ENCODE measurements at places on chromosomes 5 and 9. TPM values are rescaled to one million over a fixed set of nuclear protein-coding genes. Genes with fewer than 3 reads are reported as not detected.

Gene TMC1
- total RNA-seq: not detected

GRCh38 chr9:83410701-83411100 lies 127.5 kb downstream of the FRMD3 start:
- H3K27ac ChIP-seq: no peak overlapping the region
- H3K36me3 ChIP-seq: no peaks in the 10 kb centered on the region
- H3K27me3 ChIP-seq: no peaks in the 10 kb centered on the region
- H3K4me1 ChIP-seq: no peaks in the 10 kb centered on the region
- no peak overlapping the region for H3K4me3 ChIP-seq

DNA sequence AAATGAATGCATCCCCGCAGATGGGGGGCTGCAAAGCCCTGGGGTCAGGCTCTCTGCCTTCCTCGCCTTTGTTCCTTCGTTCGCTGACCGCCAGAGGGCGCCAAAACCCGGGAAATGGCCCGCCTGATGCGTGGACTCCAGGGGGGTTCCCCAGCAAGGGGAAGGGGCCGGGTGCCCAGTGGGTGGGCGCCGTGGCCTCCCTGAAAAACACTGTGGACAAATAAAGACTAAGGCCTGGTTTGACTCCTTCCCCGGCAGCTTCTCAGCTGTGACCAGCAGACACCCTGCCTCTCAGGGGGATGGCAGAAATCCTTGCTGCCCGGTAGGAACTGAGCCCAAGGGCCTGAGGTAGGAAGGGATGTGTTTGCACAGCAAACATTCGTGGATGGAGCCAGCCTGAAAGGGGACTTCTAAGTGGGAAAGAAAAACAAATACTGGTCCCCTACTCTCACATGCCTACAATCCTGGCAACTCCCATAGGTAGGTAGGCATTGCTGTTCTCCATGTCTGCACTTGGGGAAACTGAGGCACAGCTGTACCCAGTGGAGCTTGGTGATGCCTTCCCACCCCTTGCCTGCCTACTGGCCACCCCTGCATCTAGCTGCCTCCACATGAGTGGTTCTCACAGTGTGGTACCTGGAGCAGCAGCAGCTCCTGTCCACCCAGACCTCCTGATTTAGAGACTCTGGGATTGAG lies 57.7 kb downstream of the DUSP1 start:
- no peak overlapping the region for H3K4me3 ChIP-seq
- H3K36me3 ChIP-seq: no peaks in the 10 kb centered on the region
- H3K4me1 ChIP-seq: no peaks in the 10 kb centered on the region
- H3K27ac ChIP-seq: no peak overlapping the region
- no peaks in the 10 kb centered on the region for H3K27me3 ChIP-seq

DNA sequence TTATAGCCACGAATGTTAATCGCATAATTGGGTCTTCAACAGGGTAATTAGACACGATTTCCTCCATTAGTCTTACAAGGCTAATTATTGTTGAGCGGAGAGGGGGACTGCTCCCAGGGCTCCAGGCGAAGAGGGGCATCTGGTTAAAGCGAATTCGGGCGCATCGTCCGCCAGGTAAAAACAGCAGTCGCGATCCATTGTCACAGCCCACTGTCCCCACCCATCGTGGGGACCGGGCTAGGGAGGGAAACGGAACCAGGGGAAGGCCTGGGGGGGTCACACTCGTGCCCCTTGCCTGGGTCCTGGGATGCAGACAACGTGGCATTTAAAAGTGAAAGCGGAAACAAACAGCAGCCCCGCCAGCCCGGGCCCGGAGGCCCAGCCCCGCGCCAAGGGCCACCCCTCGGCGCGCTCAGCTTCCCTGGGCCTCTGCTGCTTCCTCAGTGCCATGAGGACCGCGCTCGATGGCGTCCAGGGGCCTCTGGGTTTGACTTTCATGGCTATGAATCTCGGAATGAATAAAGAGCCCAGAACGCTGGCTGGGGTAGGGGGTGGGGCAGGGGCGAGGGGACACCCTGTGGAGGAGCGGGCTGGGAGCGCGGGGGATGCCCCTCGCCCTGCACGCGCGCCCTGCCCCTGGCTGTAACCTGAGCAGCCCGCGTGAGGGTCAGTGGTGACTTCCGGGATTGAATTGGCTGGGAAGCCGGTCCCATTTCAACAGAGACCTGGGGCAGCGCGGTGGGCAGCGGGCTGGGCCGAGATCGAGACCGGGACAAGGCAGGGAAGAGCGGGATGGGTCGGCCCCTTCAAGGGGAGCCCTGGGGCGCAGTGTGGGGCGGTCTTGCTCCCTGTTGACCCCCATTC lies 99.9 kb downstream of the GTF3C4 start:
- peak overlapping the region; percentile 76 for H3K4me3 ChIP-seq
- peak overlapping the region; percentile 90 for H3K27ac ChIP-seq
- peak; percentile 56 for DNase-seq

DNA sequence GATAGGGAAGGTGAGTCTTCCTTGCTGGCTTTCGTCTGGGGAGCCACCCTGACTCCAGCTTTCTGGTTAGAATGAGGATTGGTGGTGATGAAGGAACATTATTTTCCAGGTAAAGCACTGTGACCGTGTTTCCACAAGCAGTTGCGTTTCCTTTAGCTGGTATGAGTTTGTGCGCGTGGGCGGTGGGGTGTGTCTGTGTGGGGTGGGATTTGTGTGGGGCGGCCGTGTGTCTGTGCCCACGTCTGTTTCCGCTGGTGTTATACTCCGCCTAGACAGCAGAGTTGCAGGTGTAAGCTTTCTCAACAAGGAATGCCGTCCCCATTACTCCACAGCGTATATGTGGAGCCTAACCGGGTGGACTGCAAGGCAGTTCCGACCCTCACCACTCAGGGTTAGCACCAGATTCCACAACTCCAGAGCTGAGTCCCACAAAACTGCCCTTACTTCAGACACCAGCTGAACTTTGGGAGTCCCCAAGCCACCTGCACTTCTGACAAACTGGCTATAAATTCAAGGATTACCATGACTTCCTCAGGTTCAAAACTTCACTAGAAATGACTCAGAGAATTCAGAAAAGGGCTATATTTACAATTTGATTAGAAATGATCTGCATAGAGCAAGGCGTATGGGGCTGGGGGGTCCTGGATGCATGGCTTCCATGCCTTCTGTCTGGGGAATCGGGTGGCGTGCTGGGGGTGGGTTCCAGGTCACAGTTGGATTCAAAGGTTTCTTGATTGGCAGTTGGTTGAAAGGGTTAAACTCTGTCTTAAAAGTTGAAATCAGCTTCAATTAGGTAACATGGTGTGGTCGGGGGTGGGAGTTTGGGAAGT lies 29.8 kb downstream of the PROP1 start:
- no peak for DNase-seq
- no peaks in the 10 kb centered on the region for H3K4me1 ChIP-seq
- H3K27me3 ChIP-seq: no peaks in the 10 kb centered on the region
- no peak overlapping the region for H3K4me3 ChIP-seq
- no peak overlapping the region for H3K27ac ChIP-seq
- H3K36me3 ChIP-seq: no peaks in the 10 kb centered on the region

GRCh38 chr9:14671377-14671776 lies 21.9 kb downstream of the ZDHHC21 start:
- no peaks in the 10 kb centered on the region for H3K4me1 ChIP-seq
- DNase-seq: no peak
- no peaks in the 10 kb centered on the region for H3K36me3 ChIP-seq
- H3K4me3 ChIP-seq: no peak overlapping the region
- H3K27me3 ChIP-seq: no peaks in the 10 kb centered on the region
- H3K27ac ChIP-seq: no peak overlapping the region

Data from tibial nerve (tissue), 4 donors.